ENCODE measurements at places on chromosomes 12 and 14.

DNA sequence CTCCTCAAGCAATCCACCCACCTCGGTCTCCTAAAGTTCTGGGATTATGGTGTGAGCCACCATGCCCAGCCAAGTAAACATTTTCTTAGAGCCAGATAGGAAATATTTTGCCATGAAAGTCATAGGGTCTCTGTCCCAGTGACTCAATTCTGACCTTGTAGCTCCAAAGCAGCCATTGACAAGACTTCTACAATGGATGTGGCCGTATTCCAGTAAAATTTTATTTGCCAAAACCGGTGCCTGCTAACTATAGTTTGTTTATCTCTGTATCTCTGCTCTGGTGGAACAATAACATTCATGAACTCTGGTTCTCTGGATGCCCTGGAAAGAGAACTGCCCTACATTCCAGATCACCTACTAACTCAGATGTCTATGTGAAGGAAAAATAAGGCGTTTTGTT, 54.6 kb upstream of the USP44 start:
- no peak for DNase-seq

- DNase-seq: no peak
These were observed 124.2 kb downstream of the PHETA1 start for GRCh38 chr12:111244673-111245072.

- DNase-seq: no peak
These were observed 402.4 kb downstream of the BTG1 start for GRCh38 chr12:91743280-91743679.

DNA sequence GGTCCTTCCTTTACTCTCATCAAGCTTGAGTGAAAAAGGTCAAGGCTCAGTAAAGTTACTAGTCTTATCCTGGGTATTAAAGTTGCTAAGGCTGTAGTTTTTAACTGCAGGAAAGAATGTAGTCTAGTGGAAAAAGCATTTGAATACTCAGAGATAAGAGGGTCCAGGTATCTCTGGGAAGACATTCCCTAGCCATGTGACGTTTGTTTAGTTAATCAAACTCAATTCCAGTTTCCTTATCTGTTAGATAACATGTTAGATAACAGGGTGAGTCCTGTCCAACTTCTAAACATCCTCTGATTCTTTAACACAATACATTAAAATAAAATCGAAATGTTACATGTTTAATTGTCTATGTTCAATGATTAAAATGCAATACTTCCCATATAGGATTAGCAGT, 720.7 kb upstream of the LMO3 start:
- DNase-seq: no peak

DNA sequence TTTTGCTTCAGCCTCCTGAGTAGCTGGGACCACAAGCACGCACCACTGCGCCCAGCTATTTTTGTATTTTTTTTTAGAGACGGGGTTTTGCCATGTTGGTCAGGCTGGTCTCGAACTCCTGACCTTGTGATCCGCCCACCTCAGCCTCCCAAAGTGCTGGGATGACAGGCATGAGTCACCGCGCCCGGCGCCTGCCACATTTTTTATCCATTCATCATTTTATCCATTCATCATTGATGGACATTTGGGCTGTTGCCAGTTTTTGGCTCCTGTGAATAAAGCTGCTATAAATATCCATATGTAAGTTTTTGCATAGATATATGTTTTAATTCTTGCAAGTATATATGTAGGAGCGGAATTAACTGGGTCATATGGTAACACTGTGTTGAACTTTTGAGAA, 79.5 kb downstream of the DAAM1 start:
- DNase-seq: no peak

- no peak for DNase-seq
These were observed 1267.6 kb downstream of the SLC16A7 start for GRCh38 chr12:60863421-60863820.

DNA sequence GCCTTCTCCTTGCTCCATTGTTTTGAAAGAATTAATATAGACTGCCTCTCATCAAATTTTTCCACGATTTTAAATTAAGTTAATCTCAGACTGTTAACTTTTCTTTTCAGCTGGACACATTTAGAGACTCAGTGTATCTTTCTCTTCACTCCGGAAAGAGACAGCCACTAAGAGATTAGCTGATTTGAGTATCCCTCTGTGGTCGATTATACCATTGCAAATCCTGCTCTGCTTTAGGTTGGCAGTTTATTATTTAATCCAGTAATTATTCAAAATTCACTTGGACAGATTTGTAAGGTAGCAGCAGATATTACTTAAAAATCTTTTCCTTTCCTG, 588 bp upstream of the TWF1 start:
- no peak for DNase-seq

DNA sequence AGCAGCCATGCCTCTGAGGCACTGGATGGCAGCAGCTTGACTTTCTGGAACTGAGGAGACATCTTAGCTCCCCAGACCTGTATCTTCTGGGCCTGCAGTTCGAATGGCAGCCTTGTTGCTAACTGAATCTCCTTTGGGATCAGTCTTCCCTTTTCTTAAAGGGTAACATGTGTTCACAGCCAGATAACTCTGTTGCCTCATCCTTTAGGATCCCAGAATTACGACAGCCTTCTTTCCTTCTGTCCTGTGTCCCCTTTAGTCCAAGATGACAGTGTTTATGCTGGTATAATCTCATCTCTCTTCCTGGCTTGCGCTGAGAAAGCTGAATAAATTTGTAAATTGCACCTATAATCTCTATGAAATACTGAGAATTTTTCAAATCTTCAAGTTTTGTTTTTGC, 9.1 kb upstream of the ERC1 start:
- DNase-seq: no peak

- no peak for DNase-seq
These were observed 35.2 kb upstream of the SLC38A1 start for GRCh38 chr12:46304070-46304469.

DNA sequence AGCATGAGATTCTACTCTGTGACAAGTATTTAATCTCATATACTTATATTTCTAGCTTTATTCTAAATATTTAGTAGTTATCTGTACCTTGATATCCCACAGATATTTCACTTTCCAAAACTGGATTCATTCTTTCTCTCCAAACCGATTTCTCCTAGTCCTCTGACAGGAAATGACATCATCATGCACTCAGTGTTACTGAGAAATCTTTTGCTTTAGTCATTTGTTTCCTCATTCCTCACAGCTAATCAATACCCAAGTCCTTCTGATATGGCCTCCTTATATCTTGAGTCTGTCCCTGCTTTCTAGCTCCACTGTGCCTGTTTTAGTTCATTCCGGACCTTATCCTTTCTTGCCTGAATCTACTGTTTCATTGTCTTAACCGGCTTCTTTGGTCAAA, 39.4 kb upstream of the E2F7 start:
- no peak for DNase-seq

All from cerebellar nuclear complex (tissue), 1 donor.